HTR-8/SVneo (cell line): ENCODE measurements at places on chromosomes 12 and 14.

- no peak for DNase-seq
Observed at GRCh38 chr14:32497248-32497647, 168.2 kb downstream of the AKAP6 start.

- peak; percentile 37 for DNase-seq
Observed at GRCh38 chr12:116697305-116697704, 40.6 kb downstream of the SPRING1 start.

DNA sequence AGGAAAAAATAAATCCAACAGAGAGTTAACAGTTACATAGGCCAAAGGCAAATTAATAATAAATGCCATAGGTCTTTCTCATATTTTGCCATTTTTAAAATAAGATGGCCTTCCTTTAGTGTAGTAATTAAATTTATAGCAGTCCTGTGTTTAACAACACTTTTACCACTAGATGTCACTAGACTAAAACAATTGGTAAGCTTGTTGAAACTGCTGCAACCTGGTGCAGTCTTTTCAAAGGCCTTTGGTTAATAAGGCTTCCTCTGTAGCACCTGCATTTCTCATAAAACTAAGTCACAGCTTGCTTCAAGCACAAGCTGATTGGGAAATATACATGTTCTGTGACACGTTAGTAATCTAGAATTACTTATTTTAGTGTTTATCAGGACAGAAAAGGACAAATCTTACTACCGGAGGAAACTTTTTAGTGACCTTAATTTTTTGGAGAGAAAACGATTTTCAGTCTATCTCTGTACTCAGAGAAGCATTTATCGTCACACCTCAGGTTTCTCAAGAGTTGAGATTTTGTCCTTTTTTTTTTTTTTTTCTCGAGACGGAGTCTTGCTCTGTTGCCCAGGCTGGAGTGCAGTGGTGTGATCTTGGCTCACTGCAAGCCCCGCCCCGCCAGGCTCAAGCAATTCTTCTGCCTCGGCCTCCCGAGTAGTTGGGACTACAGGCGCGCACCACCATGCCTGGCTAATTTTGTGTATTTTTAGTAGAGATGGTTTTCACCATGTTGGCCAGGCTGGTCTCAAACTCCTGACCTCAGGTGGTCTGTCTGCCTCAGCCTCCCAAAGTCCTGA, 20.0 kb downstream of the BORCS5 start:
- DNase-seq, result peak; percentile 67

DNA sequence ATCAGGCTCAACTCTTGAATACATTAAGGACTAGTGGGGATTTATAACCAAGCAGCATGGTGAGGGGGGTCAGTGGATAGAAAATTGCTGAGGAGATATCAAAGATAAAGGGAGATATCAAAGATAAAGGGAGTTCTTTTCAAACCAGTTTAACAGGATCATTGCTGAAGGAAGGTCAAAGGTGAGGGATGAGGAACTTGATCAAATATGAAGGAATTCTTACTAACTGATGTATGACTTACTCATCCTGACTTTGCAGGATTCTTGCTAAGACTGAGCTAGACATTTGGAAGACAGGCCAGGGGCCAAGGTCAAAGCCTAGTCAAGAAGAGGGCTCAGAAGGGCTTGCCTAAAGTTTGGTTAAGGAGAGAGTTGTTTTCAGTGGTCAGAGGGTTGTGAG, 4.8 kb downstream of the ABHD4 start:
- DNase-seq, result no peak

DNA sequence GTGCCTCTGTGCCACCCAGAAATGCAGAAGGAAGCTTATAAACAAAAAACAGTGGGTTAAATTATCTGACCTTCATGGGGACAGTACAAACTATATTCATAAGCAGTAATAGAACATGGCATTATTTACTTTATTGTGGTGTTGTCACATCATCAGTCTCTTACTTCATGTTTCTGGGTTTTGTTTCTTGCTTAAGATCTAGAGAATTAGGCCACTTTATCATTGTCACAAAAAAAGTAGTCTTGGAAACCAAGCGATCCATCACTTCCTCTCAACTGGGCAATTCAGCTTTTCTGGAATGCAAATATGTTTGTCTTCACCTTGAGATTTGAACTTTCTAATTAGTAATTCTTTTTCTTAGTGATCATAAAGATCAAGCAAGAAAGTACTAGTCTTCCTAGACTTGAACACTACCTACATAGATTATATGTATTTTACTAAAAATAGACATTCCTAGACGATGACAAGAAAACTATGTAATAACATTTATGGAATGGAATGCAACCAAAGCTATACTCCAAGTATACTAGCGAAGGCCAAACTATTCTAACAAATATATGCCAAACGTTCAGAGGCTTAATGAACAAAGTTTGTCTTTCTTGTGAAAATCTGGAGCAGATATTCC, 363.4 kb downstream of the DAD1 start:
- no peak for DNase-seq

- no peak for DNase-seq
Observed at GRCh38 chr12:38646146-38646545, 259.2 kb downstream of the CPNE8 start.

- DNase-seq, result no peak
Observed at GRCh38 chr14:92649934-92650545, 98.4 kb downstream of the LGMN start.

DNA sequence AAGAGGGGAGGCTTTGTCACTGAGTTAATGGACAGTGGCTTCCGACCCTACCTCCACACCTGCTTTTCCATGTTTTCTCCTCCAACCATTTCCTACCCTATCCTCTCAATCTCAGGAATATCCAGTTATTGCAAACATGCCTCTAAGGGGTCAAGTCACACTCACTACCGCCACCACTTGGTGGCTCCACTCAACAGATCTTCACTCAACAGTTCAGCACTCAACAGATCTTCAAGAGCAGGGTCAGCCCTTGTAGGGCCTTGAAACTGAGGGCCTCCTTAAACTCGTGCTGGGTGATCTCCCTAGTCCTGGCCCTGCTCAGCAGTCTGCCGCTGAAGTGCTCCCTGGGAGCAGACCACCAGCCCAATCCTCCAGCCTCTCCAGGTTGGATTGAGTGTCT, 14.2 kb downstream of the ZNF641 start:
- no peak for DNase-seq

- DNase-seq, result peak; percentile 36
Observed at GRCh38 chr12:8065991-8066594, at the start of gene C3AR1. Gene C3AR1, minus strand, starts transcription at chr12:8066359. Its CDS starts 6,174 bp downstream, at chr12:8060185.

DNA sequence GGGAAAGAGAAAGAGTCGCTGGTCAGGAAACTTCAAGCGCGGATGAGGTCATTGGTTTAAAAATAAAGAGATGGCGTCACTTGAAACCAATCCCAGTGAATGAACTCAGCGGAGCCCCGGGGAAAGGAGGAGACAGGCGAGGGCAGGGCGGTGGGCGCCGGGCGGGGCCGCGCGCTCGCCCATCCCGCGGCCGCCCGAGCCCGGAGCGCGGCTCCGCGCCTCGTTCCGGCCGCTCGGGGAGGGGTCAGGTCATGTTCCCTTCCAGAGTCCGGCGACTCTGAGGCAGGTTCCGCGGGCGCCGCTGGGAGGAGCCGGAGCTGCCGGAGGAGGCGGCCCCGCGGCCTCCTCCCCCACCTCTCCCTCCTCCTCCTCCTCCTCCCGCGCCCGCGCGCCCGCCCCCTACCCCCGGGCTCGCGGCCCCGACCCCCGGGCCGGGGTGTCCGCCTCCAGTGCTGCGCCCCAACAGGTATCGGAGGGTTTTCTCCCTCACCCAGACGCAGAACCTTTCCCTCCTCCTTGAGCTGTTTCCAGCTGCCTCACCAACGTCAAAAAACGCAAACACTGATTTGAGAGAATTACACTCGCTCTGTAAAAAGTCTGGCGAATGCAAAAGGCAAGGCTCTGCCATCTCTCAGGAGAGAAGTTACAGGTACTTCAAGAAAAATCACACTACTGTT, at the start of gene DUSP16:
Gene DUSP16, minus strand, starts transcription at position 279 of the 677 bp plus-strand sequence. CDS start 41,765 bp downstream, outside the sequence.
- peak; percentile 83 for DNase-seq

DNA sequence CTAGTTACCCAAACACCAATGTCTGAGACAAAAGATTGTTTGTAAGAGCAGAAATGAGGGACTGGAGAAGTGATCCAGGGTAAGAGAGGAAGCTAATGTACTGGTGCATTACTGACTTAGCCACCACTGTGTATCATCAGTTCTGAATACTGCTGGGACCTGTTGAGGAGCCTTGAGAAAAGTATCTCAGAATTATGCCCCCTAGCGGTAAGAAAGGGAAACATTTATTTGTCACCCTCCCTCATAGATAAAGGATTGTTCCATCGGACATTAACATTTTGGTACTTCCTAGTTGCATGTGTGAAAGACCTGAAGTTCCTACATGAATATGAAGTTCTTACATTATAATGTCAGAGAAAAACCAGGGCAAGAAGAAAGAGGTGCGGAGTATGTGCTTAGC, 612.5 kb downstream of the FSCB start:
- DNase-seq, result no peak

GRCh38 chr12:13343375-13343774, 146.8 kb downstream of the EMP1 start:
- DNase-seq, result no peak

GRCh38 chr12:131046813-131047788, 93.4 kb downstream of the ADGRD1 start:
- DNase-seq, result no peak

DNA sequence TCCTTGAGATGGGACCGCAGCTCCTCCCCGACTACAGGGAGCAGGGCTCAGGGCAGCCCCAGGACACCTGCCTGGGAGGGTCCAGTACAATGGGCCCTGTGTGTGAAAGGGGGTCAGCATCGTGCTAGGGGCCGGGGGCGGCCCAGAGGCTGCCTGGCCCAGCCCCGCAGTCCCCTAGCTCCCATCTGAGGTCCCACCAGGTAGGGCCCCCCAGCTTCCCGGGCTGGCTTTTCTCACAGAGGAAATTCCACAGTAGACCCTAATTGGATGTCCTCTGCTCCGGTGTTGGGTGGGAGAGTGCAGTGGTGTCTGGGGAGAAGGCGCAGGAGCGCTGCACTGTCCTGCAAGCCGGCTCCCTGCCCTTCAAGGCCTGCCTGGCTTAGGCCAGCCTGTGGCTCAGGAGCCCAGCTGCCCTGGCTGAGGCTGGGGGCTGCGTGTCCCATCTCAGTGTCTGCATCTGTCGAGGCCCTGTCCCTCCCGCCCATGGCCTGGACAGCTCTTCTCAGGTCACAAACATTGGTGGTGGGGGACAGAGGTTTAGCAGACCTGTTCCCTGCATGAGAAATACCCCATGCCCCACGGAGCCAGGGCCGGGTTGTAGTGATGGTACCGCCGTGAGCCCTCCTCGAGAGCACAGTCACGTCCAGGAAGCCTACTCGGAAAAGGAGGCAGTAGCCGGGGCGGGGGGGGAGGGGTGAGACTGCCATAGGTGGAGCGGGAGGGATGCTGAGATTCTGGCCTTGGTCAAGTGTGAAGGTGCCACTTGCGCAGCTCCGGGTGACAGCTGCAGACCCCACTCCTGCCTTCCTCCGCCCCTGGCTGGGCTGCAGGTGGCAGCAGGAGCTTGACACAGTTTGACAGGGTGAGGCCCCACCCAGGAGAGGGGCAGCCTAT, 11.6 kb downstream of the HIP1R start:
- DNase-seq, result no peak

GRCh38 chr12:56350662-56351061, 9.2 kb downstream of the STAT2 start:
- no peak for DNase-seq

GRCh38 chr14:52473557-52473956, 78.7 kb downstream of the TXNDC16 start:
- no peak for DNase-seq
